ENCODE measurements at places on chromosomes 4 and X.

GRCh38 chr4:74093981-74094623, 4.9 kb downstream of the CXCL2 start:
- no peak for DNase-seq

DNA sequence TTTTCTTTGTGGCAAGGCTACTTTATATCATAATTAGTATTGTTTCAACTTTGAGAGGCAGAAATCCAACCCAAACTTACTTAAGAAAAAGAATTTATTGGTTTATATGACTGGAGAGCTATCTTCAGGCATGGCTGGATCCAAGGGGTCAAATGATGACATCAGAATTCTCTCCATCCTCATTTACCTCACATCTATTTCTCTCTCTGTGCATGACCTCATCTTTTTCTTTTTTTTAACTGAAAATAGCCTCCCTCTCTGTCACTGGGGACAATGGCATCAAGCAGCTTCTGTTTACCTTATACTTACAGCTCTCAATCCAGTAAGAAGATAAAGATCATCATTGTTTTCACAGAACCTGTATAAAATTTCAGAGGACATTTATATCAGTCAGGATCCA, 12.0 kb upstream of the EXOC1L start:
- DNase-seq = no peak

- no peak for DNase-seq
Measured at GRCh38 chrX:70878902-70879301, 29.6 kb downstream of the TEX11 start.

DNA sequence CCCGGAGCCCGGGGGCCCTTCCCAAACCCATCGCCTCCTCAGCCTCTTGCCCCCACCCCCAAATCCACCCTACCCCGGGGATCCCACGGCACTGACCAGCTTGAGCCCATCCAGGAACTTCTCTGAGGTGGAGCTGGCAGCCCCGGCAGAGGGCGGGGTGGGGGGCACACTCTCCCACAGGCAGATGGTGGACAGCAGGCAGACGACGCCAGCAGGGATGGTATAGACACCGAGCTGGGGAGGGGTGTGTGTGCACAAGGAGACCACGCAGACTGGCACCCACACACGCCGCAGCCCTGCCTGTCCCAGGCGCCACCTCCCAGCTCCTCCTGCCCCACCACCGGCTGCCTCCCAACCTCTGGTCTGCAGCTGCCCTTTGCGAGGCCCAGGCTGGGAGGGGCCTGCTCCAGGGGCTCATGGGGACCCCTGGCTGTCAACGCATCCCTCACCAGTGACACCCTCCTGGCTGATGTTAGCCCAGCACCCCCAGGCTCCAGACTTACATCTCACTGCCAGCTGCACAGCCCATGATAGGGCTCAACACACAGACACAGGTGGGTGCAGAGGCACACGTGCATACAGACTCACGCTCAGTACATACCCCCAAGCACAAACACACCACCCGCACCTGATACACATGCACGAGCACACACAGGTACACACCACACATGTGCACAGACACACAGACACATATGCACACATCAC, 4.2 kb downstream of the SLC49A3 start:
- no peak for DNase-seq

- DNase-seq = peak; percentile 71
Measured at GRCh38 chr4:3880615-3881120, 114.5 kb downstream of the ADRA2C start.

- DNase-seq = no peak
Measured at GRCh38 chr4:126895988-126896570, 736.7 kb upstream of the INTU start.

DNA sequence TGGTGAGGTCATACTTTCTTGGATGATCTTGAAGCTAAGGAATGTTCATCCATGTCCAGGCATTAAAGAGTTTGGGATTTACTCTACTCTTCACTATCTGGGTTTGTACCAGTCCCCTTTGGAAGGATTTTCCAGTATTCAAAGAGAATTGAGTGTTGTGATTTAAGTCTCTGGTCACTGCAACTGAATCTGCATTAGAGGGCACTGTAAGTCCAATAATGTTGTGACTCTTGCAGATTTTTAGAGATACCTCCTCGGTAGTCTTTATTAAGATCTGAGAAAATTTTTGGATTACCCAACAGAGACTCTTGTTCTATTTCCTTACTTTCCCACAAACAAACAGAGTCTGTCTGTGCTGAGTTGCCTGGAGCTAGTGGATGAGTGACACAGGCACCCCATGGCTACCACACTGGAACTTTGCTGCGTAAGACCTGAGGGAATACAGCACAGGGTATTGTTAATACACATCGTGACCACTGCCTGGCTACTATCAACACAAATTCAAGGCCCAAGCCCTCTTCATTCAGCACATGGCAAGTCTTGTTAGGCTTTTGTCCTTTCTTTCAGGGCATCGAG, 357.1 kb upstream of the KLHL4 start:
- DNase-seq = no peak

- no peak for DNase-seq
Measured at GRCh38 chrX:97882306-97882705, 998.6 kb downstream of the RPA4 start.

DNA sequence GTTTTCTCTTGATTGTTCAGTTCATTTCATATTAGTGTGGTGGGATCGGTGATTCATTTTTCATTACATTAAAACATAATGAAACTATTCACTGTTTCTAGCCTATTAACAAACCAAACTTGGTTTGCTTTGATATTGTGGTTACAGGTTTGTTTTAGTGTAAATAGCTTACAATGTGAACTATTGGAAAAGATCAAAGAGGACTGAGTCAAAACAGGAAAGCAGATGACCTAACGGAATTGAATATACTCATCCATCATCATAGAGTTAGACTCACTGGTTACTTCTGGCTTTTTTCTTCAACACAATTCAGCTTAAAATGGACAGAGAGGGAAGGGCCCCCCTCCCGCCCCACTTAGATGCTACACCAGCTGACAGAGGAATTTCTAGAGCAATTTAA, 616.2 kb upstream of the AADAT start:
- no peak for DNase-seq

DNA sequence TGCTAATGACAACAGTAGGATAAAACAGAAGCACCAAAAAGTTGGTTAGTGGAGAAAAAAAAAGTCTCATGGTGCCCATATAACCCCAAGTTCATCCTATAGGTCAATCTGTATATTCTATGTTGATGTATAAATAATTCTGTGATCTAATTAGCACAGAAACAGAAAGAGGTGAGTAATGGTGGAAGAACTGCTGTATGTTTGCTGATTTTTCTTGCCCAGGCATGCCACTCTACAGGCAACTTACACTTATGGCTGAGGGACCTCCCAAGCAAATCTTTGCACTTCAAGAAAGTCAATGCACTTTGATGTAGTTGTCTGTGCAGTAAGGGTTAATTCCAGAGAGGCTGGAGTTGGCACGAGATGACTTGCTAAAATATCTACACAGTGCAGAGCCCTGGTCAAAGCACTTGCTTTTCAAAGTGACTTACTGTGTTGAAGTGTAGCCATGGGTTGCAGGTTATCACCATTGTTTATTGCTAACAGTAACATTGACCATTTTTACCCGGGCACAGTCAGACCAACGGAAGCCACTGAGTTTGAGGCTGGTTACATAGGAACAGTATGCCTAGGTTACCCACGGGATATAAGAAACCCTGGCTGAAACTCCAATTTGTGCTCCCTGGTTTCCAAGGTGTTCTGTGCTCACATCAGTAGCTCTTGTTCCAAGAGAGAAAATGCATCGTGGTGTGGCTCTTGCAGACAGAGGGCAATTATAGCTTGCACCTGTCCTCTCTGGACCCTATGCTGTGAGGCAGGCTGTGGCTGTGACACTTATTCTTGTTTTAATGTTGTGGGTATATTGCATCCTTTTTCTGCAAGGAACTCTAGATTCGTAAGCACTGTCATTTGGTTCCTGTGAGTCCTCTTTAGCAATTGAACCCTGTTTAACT, 141.3 kb upstream of the FTHL17 start:
- no peak for DNase-seq

GRCh38 chr4:158624889-158625478, 46.7 kb downstream of the C4orf46 start:
- peak; percentile 88 for DNase-seq

DNA sequence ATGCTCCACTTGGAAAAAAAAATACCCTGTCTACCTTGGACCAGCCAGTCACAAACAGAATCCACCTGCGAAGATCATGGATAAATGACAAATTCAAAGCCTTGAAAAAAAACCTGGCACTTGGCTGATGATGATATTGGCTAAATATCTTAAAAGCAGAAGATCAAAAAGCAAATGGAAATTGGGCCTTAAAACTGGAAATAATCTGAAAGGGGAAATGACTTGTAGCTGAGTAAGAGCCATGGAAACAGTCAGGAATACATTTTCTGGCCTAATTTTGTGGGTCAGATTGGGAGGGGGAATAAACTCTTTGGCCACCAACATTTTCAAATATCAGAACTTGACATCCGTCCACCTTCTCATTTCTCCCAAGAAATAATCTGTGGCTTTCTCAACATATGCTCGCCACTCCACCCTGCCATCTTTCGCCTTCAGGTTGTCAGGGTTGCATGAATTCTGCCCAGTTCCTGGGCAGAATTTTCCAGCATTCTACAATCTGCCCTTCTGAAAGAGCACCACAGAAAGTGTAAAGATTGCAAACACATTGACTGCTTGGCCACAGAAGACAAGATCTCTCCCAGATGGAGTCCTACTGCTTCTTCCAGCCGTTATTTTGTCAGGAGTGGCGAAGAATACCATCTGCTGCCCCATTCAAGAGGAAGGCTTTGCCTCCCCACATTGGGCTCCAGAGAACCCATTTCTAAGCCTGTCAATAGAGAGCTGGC, 1.7 kb upstream of the NDP start:
- DNase-seq = no peak

- DNase-seq = no peak
Measured at GRCh38 chr4:124188595-124188994, 523.9 kb downstream of the ANKRD50 start.

DNA sequence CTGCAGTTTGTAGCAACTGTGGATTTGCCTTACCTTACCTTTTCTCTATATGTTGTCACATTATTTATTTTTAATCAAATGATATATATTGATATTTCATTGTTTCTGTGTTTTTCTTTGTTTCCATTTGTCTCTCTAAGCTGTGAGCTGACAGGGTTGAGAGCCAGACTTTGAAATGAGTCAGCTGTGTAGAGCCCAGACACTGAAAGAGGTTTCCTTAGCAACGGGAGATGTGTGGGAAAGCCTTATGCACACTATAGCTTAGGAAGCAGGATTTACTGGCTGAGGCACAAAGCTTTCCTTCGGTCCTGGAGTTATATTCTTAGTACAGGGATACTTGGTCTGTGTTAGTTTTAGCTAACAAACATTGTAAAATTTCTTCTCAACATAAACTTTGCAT, 192.2 kb downstream of the FGF13 start:
- DNase-seq = no peak

DNA sequence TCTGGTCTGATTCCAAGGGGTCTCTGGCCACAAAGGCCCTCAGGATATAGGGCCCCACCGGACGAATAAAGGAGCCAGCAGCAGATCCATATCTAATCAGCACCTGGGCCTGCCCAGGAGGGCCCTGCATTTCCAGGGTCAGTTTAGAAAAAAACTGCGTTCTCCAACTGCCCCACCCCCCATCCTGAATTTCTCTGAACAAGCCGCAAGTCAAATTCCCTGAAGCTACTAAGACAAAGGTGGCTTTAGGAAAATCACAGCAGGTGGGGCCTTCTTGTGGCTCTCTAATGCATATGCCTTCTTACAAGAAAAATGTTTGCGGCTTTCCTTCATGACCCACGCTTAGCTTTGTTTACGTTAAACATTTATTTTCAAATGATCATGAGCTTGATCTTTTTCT, 76.6 kb downstream of the MBNL3 start:
- no peak for DNase-seq

DNA sequence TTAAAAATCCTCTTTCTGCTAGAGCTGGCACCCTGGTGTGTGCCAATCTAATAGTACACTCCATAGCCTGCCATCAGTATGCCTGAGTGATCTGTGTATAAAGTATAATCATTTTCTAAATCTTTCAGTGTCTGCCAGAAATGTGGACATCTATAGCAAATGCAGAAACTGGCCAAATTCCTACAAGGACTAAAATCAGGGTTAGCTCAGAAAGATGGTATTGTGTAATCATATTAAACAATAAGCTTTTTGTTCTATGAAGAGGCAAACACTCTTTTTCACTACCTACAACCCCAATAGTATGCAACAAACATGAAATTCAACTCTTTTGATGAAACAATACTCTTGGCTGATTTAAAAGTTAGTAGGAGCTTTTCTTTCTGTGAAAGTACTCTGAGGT, 7.7 kb upstream of the TXLNG start:
- DNase-seq = peak; percentile 48

DNA sequence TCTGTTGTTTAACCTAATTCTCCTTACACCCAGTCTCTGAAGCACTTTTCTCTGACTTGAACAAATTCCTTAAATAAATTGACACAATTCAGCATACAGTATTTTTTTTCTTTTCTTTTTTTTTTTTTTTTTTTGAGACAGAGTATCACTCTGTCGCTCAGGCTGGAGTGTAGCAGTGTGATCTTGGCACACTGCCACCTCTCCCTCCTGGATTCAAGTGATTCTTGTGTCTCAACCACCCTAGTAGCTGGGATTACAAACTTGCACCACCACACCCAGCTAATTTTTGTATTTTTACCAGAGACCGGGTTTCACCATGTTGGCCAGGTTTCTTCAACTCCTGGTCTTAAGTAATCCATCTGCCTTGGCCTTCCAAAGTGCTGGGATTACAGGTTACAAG, 1498.1 kb upstream of the PCDH10 start:
- no peak for DNase-seq

DNA sequence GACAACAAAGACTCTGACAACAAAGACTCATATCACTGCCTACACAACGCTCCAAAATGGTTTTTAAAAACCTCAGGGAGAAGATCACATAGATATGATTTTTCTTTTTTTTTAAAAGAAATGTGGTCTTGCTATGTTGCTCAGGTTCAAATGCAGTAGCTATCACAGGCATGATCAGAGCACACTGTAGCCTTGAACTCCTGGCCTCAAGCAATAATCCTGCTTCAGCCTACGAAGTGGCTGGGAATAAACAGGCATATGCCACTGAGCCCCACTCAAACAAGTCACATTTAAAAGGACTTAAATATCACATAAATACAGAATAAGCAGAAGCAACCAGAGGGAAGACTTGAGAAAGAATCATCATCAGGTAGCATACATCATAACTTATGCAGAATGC, 14.7 kb downstream of the DHX15 start:
- DNase-seq = no peak

DNA sequence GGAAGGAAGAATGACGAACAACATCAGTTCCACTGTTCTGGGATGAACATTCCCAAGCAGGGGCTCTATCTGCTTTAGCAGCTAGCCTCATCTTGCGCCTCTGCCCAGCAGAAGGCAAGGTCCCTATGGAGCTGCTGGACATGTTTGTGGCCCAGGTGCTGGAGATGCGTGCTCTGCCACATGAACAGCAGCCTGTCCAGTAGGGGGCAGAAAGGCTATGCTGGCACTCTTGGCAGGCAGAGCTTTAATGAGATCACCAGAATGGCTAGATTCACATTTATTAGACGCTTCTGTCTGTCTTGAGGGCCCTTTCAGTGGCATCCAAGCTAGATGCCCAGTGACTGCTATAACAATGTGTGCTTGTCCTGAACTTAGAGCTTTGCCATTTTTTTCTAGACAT, 1826.0 kb downstream of the STIM2 start:
- peak; percentile 7 for DNase-seq
